ENCODE measurements at places on chromosomes 11 and 22.

- no peak for DNase-seq
Measured at GRCh38 chr11:59208956-59209355, 3.8 kb downstream of the MPEG1 start.

DNA sequence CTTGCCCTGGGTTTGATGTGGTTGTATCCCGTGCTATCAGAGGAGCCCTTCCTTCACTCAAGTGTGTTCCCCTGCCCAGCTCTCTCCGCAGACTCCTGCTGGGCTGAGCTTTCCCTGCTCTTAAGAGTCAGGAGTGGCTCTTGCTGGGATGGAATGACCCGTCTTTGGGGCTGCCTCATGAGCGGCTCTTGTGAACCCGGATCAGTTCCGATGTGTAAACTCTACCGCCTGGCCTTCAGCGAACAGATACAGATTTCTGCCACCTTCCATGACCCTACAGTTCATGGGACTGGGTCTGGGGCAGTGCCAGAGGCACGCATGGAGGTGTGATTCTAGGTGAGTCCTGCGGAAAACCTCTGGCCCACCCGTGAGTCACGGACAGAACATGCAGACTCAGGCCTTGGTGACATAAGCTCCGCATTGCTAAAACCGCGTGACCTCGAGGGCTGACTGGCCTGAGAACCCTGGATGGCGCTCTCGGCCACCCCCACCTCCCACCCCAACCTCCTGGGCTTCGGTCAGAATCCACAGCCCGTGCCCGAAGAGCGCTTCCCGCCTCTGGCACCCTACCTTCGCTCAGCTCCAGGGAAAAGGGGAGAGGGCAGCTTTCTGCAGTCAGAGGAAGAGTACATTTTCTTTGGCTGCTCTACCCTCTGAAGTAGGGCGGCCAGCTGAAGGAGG lies 1.3 kb upstream of the ZBTB16 start:
- DNase-seq = no peak

- no peak for DNase-seq
Measured at GRCh38 chr11:109696191-109696897, 274.4 kb downstream of the C11orf87 start.

DNA sequence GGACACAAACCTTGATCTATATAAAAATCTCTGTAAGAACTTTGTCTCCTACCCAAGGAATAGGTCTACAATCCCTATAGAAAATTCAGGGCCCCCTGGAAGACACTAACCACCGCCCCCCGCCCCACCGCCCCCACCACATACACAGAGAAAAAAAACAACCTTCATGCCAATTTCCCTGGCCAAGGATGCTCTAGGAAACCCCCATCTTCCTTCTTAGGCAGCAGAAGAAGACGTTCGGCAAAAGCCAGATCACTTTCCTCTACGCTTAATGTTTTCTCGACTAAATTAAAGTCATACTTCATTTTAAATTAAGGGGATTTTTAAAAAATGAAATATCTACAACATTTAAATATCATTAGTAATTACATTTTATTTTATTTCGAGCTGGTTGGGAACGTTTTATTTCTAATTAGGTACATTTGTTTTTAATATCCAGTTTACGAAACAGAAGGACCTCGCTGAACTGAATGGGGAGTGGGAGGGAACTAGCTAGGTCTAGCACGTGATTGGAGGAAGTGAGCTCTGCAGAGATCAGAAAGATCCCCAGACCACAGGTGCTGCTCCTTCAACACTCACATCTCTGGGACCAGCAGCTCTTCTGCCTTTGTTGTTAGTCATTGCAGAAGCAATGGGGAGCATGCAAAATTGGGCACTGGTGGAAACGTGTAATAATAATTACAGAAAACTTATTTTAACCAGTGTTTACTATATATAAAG lies 472.3 kb downstream of the MN1 start:
- DNase-seq = no peak

GRCh38 chr11:118276422-118276821 lies 12.3 kb upstream of the MPZL2 start:
- no peak for DNase-seq

GRCh38 chr11:22808571-22809197 lies 20.9 kb downstream of the SVIP start:
- no peak for DNase-seq

- no peak for DNase-seq
Measured at GRCh38 chr11:14029440-14029839, 66.9 kb downstream of the SPON1 start.

DNA sequence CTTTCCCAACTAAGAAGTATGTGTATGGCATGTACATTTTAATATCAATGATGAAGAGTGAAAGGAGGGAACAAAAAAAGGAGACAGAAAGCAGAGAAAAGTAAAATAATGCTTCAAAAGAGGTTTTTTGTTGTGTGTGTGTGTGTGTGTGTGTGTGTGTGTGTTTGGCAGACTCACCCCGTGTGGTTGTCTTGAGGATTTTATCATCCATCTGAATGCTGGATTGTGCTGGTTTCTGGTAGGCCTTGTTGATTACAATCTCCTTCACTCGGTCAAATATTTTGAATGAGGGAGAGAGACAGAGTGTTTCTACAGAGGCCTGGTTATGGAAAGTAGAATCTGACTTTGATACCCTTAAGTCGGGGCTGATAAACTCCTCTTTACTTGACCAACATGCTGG lies 128.5 kb downstream of the ENTHD1 start:
- DNase-seq = no peak
